ENCODE measurements at places on chromosomes 3 and 15.

DNA sequence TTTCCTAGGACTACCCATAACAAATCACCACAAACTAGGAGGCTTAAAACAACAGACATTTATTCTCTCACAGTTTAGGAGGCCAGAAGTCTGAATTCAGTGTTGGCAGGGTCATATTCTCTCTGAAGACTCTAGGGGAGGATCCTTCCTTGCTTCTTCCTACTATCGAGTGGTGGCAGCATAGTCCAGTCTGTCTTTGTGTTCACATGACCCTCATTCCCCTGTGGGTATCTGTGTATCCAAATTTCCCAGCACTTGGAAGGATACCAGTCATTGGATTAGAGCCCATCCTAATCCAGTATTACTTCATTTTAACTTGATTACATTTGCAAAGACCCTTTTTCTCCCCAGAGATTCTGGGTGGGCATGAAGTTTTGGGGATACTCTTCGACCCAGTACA lies 63.8 kb downstream of the GMPS start:
- DNase-seq, result no peak

- no peak for DNase-seq
These were observed 7.6 kb downstream of the ULK3 start for GRCh38 chr15:74835312-74835823.

GRCh38 chr3:41102053-41102556 lies 97.2 kb upstream of the CTNNB1 start:
- no peak for DNase-seq

- DNase-seq, result no peak
These were observed 93.6 kb upstream of the OSTN start for GRCh38 chr3:191105418-191105817.

GRCh38 chr3:155334914-155335723 lies 41.6 kb upstream of the STRIT1 start:
- DNase-seq, result no peak
